Hindlimb muscle (tissue), 1 donor: ENCODE measurements at places on chromosomes 16 and 17. TPM values are rescaled to one million over a fixed set of nuclear protein-coding genes. Genes with fewer than 3 reads are reported as not detected.

Gene NHERF2
- polyA plus RNA-seq = 47.8 TPM

Gene RHBDL1
- polyA plus RNA-seq = 1.8 TPM

Gene TBC1D3C
- not detected for polyA plus RNA-seq

DNA sequence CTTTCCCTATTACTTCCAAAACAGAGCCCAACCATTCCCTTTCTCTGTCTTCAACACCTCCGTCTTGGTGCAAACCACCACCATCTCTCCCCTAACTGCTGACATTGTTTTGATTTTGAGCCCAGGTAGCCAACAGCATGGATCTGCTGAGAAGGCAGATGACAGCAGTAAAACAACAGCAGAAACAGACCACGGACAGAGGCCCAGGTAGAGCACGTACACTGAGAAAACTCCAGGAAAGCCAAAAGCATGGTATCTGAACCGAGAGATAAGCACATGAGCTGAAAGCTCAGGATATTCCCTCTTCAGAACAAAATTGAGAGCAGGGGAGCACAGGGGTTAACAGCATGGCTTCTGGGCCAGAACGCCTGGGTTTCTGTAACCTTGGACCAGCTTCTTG is 18.9 kb upstream of the MAP3K14 start:
- no peak for DNase-seq

GRCh38 chr17:27976331-27976730 is 66.1 kb upstream of the NLK start:
- DNase-seq = no peak

DNA sequence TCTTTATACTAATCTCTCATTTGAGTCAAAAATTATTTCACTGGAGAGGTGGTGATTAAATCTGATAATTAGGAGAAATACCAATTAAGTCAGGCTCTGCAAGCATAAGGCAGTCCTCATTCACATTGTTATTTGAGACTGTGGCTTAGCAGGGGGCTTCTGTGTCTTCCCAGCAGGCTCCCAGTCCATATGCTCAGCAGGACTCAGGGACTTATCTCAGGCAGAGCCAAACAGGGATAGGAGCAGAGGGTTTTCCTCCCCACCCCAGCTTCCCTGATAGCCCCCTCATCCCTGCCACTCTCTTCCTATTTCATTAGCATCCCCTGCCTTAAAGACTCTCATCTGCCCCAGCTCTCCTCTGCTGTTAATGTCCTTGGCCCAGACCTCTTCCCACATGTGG is 104.3 kb upstream of the DNAH9 start:
- DNase-seq = no peak

DNA sequence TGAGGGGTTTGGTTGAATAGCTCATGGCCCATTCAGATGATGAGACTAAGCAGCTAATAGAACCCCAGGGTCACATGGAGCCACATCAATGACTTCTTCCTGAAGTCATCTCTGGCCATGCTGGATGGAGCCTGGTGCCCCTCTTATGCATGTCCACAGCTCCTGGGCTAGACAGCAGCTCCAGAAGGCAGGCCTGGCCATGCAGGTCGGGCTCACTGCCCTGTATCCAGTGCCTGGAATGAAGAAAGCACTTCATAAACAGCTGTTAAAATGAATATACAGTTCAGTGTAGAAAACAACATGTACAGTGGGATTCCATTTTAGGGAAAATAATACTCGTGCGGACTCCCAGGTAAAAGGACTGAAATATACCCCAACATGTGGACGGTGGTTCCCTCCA is 73.9 kb downstream of the GNAO1 start:
- no peak for DNase-seq

- DNase-seq = no peak
These were observed 55.8 kb upstream of the TANC2 start for GRCh38 chr17:62910277-62910676.

GRCh38 chr16:70573451-70574121 is 50.0 kb downstream of the SF3B3 start:
- peak; percentile 76 for DNase-seq

- no peak for DNase-seq
These were observed 19.2 kb downstream of the POLR3E start for GRCh38 chr16:22316411-22316811.

DNA sequence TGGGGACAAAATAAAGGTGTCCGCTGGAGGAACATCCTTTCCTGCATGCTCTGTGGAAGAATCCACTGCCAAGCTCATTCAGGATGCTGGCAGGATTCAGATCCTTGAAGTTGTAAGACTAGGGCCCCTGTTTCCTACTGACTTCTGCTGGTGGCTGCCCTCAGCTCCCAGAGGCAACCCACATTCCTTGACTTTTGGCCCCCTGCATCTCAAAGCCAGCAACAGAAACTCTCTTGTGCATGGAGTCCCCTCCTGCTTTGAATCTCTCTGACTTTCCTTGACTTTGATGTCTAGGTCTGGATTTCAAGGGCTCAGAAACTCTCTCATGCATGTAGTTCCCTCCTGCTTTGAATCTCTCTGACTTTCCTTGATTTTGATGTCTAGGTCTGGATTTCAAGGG is 461.5 kb downstream of the WWOX start:
- no peak for DNase-seq

DNA sequence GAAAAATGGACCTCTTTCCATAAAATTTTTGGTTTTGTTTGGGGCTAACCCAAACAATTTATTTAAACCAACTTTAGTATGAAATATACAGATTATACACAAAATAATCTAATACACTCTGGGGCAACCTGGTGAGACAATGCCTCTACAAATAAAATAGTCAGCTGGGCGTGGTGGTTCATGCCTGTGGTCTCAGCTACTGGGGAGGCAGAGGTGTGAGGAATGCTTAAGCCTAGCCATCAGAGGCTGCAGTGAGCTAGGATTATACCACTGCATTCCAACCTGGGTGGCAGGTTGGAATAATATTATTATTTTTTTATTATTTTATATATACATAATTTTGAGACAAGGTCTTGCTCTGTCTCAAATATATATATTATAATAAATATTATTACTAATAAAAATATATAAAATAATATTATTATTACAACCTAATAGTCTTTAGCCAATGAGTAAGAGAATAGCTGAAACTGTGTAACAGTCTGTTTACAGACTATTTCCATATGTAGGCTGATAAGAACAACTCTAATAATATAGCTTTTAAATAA is 50.5 kb downstream of the GLG1 start:
- no peak for DNase-seq
